A549 treated with GW870086 at 1 μM for 4 hours (cell line): ENCODE measurements at places on chromosomes 7 and 10. TPM values are rescaled to one million over a fixed set of nuclear protein-coding genes. Genes with fewer than 3 reads are reported as not detected.

Gene FAM170B
- not detected in 5 replicates for total RNA-seq

Gene CHAT
- not detected in 5 replicates for total RNA-seq

Gene WDR86
- total RNA-seq, result 0.15 to 0.24 TPM in 2 of 5 replicates, not detected in the others

Gene FAM221A
- 0.28 to 0.53 TPM (median 0.39 TPM) in 4 of 5 replicates, not detected in the other for total RNA-seq

Gene TMEM196
- total RNA-seq, result not detected in 5 replicates

Gene HOXA5
- 3.7 to 5.8 TPM (median 4.7 TPM) in 5 replicates for total RNA-seq

Gene RSPH10B
- 0.06 to 0.14 TPM (median 0.14 TPM) in 3 of 5 replicates, not detected in the others for total RNA-seq

Gene ZKSCAN5
- total RNA-seq, result 9.0 to 9.9 TPM (median 9.2 TPM) in 5 replicates

Gene TSPAN33
- total RNA-seq, result 4.6 to 6.8 TPM (median 6.5 TPM) in 5 replicates

Gene PVRIG
- total RNA-seq, result 0.08 TPM in 1 of 5 replicates, not detected in the others

Gene KIAA1549
- 4.9 to 6.8 TPM (median 6.2 TPM) in 5 replicates for total RNA-seq

Gene SLC26A3
- not detected in 5 replicates for total RNA-seq

Gene LGI1
- not detected in 5 replicates for total RNA-seq

Gene ANXA8
- total RNA-seq, result 30.3 to 42.6 TPM (median 35.9 TPM) in 5 replicates

Gene NUTM2B
- total RNA-seq, result 0.16 to 0.69 TPM (median 0.34 TPM) in 5 replicates

Gene LANCL2
- 13.5 to 18.2 TPM (median 15.2 TPM) in 5 replicates for total RNA-seq

Gene PIP
- total RNA-seq, result 0.27 to 0.30 TPM in 2 of 5 replicates, not detected in the others

Gene GJC3
- total RNA-seq, result 0.12 to 0.43 TPM (median 0.23 TPM) in 4 of 5 replicates, not detected in the other

Gene ATOH7
- 0.17 to 0.34 TPM (median 0.18 TPM) in 5 replicates for total RNA-seq

Gene PCGF5
- 38.4 to 45.7 TPM (median 42.4 TPM) in 5 replicates for total RNA-seq

Gene MMD2
- total RNA-seq, result not detected in 5 replicates
